ENCODE measurements at places on chromosomes 4 and X.

DNA sequence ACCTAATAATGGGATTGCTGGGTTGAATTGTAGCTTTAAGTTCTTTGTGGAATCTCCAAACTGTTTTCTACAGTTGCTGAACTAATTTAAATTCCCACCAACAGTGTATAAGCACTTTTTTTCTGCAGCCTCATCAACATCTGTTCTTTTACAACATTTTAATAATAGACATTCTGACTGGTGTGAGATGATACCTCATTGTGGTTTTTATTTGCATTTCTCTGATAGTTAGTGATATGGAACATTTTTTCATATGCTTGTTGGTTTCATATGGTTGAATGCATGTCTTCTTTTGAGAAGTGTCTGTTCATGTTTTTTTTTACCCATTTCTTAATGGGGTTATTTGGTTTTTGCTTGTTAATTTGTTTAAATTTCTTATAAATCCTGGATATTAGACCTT lies 1718.9 kb downstream of the C4orf33 start:
- no peak for DNase-seq

GRCh38 chr4:126533146-126533805 lies 1099.5 kb upstream of the INTU start:
- DNase-seq = no peak

DNA sequence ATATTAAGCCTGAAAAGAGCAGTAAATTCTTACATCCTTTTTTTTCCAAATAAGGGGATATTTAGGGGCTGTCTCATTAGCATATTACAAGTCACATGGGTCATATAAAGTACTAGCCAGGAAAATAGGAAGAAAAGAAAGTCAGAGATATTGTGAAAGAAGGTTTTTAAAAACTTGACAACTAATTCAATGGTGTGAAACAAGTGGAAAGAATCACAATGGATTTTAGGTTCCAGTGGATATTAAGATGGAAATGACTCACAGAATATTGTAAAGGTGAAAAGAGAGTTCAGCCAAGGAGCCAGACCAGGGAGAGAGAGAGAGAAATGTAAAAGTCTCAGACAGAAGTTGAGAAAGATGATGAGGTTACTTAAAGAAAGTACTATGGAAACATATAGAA lies 297.2 kb downstream of the IQCM start:
- no peak for DNase-seq

- DNase-seq = no peak
Measured at GRCh38 chrX:152149648-152150047, 11.3 kb upstream of the MAGEA10 start.

Measured in stimulated activated CD4-positive, alpha-beta T cell treated with anti-CD3 and anti-CD28 coated beads, TNF-alpha, amount 100 ng/mL, for 48 hours (primary cell).